ENCODE measurements at places on chromosomes 4 and X.

DNA sequence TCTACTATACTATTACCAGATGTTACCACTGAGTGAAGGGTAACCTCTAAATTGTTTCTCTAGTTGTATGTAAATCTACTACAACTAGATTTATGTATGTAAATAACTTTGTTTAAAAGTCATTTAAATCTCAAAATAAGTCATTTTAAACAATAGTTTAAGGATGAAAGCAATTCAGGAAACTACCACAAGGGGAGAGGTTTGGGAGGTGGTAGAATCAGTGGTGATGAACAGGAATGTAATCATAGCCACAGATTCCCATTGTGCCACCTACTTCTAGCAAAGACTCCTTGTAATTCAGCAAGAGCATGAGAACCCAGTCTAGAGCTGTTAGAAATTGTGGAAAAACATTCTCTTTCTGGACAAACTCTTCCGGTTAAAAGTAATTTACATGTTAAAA is 234.6 kb downstream of the SLC7A11 start:
- no peak for DNase-seq

DNA sequence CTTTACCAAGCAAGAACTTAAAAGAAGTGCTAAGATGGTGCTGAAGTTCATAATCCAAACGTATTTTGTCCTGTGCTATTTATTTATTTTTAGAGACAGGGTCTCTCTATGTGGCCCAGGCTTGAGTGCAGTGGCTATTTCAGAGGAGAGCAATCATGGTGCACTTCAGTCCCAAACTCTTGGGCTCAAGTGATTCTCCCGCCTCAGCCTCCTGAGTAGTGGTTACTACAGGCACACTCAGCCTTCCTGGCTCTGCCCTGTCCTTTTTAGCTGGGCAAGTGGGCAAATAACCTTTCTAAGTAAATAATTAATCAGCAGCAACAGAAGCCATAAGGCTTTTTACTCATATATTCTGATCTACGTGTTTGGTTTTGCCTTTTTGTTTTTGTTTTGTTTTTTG is 2.6 kb downstream of the NSD2 start:
- no peak for DNase-seq

GRCh38 chrX:56790778-56791177 is 61.7 kb downstream of the NBDY start:
- DNase-seq = no peak

- DNase-seq = no peak
Observed at GRCh38 chr4:13328591-13328990, 155.5 kb downstream of the RAB28 start.

GRCh38 chr4:39324446-39324845 is 41.7 kb downstream of the RFC1 start:
- no peak for DNase-seq

GRCh38 chr4:146154057-146154456 is 21.5 kb upstream of the LSM6 start:
- no peak for DNase-seq

DNA sequence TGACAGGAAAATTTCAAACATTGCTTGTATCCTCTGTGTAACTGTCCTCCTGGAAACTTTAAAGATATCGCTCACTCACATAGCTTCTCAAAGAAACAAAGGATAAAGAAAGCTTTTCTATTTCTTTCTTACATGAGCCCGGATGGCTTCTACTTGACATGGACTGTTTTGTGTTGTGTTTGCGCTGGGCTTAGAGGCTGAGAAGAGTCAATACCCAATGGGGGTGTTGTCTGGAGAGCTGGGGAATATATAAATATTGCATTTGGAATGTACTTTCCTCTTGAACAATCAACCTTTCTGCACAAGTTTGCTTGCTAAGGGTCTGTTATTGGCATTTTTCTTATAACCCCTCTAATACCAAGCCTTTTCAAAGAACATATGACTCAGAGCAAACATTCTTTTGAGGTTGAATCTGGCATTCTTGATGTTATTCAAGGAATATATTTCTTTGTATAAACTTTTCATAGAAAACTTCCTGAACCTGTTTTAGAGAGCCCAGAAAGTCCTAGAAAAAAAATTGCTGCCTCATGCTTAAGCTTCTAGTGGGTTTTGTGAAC is 331.9 kb downstream of the PACRGL start:
- no peak for DNase-seq

Measured in inflammatory macrophage treated with lipopolysaccharide for 4 hours (primary cell).